Activated CD8-positive, alpha-beta T cell treated with anti-CD3 and anti-CD28 coated beads for 36 hours (primary cell): ENCODE measurements at places on chromosomes 1 and 21.

GRCh38 chr1:166017395-166017794 lies 149.4 kb downstream of the FAM78B start:
- peak; percentile 10 for DNase-seq

- no peak for DNase-seq
Observed at GRCh38 chr1:38803647-38804046, 55.9 kb downstream of the RRAGC start.

DNA sequence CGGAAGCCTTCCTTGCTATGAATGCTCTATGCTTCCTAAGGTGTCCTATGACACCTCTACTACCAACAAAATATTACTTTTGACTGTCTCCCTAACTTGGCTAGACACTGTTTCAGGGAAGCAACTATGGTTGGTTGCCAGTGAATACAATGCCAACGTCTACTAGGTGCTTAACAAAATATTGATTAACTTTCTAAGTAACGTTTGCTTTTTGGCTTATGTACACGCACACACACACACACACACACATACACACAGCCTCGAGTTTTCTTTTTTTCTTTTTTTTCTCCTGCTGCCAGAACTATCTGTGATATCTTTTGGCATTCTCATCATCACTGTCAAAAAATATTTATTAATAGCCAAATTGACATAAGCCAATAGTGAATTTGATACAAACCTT lies 864.0 kb downstream of the PLA2G4A start:
- DNase-seq = no peak

GRCh38 chr1:43659212-43660166 lies 9.5 kb downstream of the KDM4A start:
- DNase-seq = no peak

GRCh38 chr1:36560621-36561360 lies 78.1 kb upstream of the CSF3R start:
- DNase-seq = no peak

GRCh38 chr21:39669976-39670661 lies 57.4 kb downstream of the B3GALT5 start:
- no peak for DNase-seq

- no peak for DNase-seq
Observed at GRCh38 chr1:81428998-81429397, 371.7 kb upstream of the ADGRL2 start.

- no peak for DNase-seq
Observed at GRCh38 chr21:44259082-44259705, 2.5 kb downstream of the DNMT3L start.

DNA sequence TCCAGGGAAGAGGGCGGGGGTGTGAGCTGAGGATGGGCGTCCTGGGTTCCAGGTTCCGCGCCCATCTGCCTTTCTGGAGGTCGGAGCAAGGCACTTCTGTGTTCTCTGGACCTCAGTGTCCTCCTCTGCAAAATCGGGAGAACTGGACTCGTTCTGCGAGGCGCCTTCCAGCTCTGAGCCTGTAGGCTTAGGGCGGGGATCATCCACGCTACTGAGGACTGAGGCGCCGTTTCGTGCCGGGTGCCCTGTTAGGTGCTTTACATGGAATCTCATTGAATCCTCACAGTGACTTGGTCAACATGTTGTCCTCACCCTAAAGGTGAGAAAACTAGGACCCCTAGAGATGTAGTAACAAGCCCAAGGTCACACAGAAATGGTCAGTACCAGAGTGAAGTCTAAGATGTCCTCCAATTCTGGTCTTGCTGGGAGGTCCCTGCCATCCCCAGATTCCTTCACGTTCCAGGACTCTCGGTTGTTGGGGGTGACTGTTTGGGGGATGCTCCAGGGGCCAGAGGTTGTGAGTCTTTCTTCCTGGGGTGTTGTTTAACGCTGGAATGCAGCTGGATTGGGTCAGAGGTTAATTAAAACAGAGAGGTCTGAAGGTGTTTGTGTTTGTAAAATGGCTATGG lies 677 bp downstream of the PRKAA2 start:
- DNase-seq = no peak

- no peak for DNase-seq
Observed at GRCh38 chr1:94646141-94646643, 104.6 kb upstream of the F3 start.

DNA sequence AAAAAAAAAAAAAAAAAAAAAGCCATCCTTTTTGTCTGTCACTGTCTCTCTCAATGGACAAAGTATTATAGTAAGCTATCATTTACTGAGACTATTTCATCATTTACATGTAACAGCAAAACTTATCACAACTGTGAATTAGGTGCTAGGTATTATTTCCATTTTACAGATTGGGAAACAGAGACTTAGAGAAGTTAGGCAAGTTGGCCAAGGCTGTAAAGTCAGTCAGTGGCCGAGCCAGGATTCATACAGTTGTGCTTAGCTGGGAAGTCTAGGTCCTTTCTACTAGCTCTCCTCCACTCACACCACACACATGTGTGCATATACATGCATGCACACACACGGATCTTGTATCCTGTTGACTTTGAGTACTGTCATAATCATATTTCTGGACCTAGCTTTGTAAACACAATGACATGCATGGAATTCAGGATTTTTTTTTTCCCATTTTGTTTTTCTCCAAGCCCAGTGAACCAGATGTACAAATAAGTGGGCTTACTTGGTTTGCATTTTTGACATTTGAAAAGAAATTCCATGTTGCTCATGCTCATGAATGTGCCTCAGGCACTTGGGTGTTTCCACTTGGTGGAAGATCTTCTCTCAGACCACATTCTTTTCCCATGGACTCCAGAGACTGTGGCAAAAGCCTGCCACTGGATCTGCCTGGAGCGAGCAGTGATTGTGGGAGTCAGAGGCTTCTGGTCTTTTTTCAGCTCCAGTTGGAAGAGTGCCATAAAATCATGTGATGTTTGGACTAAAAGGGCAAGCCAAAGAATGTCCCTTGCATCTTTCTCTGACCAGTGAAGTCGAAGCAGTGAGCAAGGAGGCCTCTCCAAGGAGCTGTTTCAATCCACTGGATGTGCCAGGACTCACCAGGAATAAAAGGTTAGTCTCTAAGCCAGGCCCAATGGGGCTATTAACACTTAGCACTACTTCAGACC lies 61.7 kb upstream of the DNAJC6 start:
- no peak for DNase-seq

- DNase-seq = no peak
Observed at GRCh38 chr1:247417831-247418230, 1.9 kb downstream of the NLRP3 start.

- peak; percentile 64 for DNase-seq
Observed at GRCh38 chr1:243596431-243597062, 253.5 kb downstream of the AKT3 start.

DNA sequence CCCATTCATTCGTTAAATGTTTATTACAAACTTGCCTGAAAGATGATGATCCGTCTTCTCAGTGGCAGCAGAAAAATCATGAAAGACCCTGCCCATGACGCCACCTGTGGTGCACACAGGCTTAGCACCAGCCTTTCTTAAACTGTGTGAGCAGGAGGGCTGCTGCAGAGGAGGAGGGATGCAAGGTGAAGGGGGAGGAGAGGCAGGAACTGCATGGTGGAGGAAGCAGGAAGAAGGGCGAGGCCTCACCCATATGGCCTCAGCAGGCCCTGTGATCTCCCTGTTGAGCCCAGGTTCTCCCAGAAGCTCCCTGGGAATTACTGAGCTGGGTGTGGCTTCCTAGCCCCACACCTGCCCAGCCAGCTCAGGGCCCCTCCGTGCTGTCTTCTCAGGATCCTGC lies 25.0 kb upstream of the RD3 start:
- peak; percentile 36 for DNase-seq

- DNase-seq = no peak
Observed at GRCh38 chr1:212315184-212315583, 30.0 kb downstream of the PPP2R5A start.

- no peak for DNase-seq
Observed at GRCh38 chr1:225973158-225973557, 26.0 kb downstream of the SDE2 start.

DNA sequence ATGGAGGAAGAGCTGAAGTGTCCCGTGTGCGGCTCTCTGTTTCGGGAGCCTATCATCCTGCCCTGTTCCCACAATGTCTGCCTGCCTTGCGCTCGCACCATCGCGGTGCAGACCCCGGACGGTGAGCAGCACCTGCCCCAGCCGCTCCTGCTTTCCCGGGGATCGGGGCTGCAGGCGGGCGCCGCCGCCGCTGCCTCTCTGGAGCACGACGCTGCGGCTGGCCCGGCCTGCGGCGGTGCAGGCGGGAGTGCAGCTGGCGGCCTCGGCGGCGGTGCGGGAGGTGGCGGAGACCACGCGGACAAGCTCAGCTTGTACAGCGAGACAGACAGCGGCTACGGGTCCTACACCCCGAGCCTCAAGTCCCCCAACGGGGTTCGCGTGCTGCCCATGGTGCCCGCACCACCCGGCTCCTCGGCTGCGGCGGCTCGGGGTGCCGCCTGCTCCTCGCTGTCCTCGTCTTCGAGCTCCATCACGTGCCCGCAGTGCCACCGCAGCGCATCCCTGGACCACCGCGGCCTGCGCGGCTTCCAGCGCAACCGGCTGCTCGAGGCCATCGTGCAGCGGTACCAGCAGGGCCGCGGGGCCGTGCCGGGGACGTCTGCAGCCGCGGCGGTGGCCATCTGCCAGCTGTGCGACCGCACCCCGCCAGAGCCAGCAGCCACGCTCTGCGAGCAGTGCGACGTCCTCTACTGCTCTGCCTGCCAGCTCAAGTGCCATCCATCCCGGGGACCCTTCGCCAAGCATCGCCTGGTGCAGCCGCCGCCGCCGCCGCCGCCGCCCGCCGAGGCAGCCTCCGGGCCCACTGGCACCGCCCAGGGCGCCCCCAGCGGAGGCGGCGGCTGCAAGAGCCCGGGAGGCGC lies 1.3 kb downstream of the TRIM67 start:
- no peak for DNase-seq

DNA sequence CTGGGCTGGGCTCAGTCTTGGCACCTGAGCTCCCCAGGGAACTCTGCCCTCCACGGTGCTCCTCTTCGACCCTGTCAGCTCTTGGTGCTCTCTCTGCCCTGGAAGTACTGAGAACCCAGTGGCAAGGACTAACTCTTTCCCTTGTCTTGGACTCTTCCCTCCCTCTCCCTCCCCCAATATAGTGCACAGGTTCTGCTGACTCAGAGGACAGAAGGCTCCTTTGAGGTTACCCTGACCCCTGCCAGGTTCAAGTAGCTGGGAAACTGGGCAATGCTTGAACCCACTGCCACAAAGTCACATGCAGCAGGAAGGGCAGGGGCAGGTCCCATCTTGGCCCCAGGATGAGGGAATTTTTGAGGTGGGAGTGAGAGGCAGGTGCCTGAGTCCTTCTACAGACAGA lies 20.3 kb downstream of the KCNQ4 start:
- DNase-seq = no peak

- peak; percentile 12 for DNase-seq
Observed at GRCh38 chr1:193558491-193559028, 372.1 kb upstream of the B3GALT2 start.

- DNase-seq = no peak
Observed at GRCh38 chr1:104195395-104195794, 445.7 kb downstream of the AMY1C start.

DNA sequence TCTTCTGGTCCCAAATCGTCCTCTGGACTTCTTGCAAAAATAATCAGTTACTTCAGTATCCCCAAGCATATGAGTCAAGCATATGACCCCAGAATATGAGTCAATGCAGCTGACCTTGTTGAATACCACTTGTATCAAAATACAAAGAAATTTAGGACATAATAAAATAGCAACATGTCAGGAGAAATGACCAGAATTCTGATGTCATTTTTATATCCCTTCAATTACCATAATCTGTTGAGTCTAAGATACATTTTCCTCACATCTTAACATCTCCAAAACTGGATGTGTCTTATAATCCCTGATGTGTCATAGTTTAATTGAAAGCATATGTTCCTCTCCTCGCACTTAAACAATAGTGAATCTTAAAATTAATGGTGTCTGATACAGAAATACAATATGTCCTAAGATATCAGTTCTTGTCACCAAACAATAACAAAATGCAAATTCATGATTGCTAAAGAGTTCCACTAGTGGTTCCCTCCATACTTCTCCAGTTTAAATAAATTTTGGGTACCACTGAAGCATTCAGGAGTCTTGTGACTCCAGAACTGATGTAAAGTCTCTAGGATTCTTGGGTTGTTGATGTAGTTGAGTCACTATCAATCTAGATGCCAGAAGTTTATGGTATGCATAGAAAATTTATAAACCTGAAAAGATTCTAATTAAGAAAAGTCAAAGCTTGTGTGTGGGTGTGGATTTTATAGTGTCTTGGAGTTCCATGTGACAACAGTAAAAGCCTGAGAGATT lies 41.8 kb downstream of the KIFAP3 start:
- no peak for DNase-seq

GRCh38 chr1:51638350-51638749 lies 21.5 kb downstream of the OSBPL9 start:
- no peak for DNase-seq
